ENCODE measurements at places on chromosomes 16 and 17.

DNA sequence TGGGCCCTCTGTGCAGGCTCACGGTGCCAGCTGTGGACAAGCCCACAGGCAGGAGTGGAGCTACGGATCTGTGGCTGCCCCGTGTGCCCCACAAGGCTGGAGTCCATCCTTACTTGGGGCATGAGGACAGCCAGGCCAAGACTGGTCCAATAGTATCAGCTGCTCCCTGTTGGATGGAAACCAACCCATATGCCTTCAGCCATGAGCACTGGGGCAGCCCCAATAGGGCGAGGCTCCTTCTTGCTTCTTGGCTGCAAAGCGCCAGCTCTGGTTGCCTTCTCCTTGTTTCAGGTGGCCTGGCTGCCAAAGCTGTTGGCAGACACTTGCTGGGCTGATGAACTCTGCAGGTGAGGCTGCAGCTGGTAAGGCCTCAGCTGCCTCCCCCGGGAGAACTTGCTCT is 188.0 kb downstream of the ENGASE start:
- DNase-seq = no peak

- no peak for DNase-seq
Measured at GRCh38 chr16:59370717-59371116, 636.6 kb upstream of the GOT2 start.

- DNase-seq = no peak
Measured at GRCh38 chr16:4381935-4382794, 10.5 kb downstream of the VASN start.

- no peak for DNase-seq
Measured at GRCh38 chr17:45986056-45986455, 13.0 kb upstream of the STH start.

DNA sequence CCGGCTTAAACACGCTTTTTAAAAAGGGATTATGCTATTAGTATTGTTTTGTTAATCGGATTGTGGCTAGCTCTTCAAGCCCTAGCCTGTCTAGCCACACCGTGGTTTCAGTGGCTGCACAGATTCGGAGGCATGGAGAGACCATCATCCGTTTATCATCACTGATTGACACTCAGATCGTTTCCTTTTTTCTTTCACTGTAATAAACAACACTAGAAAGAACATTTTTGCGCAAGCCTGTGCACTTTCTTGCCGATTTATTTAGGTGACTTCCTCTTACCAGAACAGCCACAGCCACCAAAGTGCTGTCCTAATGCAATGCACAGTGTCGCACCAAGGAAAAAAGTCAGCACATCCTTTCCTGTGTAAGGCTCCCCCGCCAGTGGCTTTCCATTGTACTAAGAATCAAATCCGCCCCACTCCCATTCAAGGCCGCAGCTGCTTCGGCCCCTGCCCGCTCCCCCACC is 78.2 kb downstream of the CRISPLD2 start:
- no peak for DNase-seq

DNA sequence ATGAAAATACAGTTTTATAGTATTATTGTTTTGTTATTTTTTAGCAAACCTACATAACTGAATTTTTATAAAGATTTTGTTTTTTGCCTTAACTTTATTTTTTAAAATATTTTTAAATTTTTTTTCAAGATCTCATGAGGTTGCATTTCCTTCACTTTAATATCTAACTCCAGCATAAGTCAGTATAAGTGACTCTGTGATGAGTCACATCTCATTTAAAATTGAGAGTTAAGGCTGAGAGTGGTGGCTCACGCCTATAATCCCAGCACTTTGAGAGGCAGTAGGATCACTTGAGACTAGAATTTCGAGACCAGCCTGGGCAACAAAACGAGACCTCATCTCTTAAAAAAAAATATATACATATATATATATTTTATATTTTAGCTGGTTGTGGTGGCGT is 44.0 kb downstream of the NLK start:
- DNase-seq = no peak
